ENCODE measurements at places on chromosomes 3 and 15.

DNA sequence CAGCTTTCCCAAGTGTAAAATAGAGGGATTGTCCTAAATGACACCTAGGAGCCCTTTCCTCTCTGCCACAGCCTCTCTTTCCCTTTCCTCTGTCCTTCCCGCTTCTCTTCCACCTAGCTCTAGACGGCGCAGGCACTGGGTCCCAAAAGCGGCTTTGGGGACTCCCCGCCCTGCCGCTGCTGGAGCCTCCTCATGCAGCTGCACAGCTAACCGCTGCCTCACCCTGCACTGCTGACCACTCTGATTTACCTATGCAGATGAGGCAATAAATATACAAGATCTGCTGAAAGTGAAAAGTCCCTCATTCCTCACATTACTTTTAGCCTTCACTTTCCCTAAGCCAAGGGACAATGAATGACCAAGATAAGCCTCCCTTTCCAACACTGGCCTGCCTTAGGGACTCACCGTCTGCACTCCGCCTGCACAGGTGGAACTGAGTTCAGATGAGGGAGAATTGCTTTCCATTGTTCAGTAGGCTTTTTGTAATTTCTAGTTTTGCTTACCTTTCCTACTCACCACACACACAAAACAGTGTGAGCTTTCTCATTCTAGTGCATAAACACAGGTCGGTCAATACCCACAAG lies 197.5 kb upstream of the BCL6 start:
- DNase-seq, result no peak

GRCh38 chr15:38454696-38455090 lies 766 bp downstream of the FAM98B start:
- no peak for DNase-seq

- DNase-seq, result no peak
Measured at GRCh38 chr3:11362600-11362999, 90.4 kb downstream of the ATG7 start.

GRCh38 chr3:178063461-178063860 lies 472.8 kb upstream of the KCNMB2 start:
- no peak for DNase-seq

- no peak for DNase-seq
Measured at GRCh38 chr3:30073040-30073439, 533.4 kb upstream of the TGFBR2 start.

- DNase-seq, result no peak
Measured at GRCh38 chr3:36615861-36616260, 148.5 kb downstream of the DCLK3 start.

GRCh38 chr3:162632672-162633071 lies 1136.1 kb downstream of the OTOL1 start:
- no peak for DNase-seq

- DNase-seq, result no peak
Measured at GRCh38 chr15:63503739-63504246, 600 bp upstream of the USP3 start.

GRCh38 chr3:88211096-88211890 lies 61.5 kb downstream of the C3orf38 start:
- no peak for DNase-seq

GRCh38 chr15:52144656-52145178 lies 32.1 kb upstream of the BCL2L10 start:
- no peak for DNase-seq

DNA sequence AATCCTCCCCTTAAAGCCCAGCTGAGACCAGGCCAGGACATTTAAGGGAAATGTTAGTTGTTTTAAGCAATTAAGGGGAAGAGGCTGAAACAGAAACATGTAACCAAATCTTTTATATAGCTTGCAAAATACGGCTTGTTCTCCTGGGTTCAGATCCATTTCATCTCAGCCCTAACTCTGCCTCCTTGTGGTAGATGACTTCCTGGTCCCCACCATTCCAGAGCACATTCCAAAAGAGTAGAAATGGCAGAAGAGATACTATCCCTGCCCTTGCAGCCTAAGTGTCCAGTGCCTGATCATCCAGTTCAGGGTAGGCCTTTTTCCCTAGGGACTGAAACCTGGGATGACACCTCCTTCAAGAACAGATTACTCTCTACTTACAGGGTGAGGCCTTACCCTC lies 266.2 kb upstream of the VEPH1 start:
- no peak for DNase-seq

DNA sequence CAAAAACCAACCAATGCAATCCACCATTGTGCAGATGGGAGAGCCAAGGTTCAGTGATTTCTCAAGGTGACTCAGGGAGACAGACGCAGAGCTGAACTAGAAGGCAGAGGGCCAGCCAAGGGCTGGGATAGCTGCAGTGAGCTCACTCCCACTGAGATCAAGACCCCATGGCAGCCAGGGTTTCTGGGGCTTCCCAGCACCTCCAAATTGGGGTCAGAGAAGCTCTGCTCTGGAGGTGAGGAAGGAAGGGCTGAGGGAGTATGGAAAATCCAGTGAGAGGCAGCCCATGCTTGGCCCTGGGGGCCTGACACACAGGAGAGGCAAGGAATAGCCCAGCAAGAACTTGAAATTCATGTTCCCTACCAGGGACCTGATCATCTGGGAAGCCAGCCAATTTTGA lies 61.0 kb downstream of the ISG20 start:
- DNase-seq, result no peak

- no peak for DNase-seq
Measured at GRCh38 chr3:156250550-156250949, 130.2 kb downstream of the KCNAB1 start.

Measured in esophagus muscularis mucosa (tissue), 4 donors.